NCI-H460 (cell line): ENCODE measurements at places on chromosomes 7 and 10.

DNA sequence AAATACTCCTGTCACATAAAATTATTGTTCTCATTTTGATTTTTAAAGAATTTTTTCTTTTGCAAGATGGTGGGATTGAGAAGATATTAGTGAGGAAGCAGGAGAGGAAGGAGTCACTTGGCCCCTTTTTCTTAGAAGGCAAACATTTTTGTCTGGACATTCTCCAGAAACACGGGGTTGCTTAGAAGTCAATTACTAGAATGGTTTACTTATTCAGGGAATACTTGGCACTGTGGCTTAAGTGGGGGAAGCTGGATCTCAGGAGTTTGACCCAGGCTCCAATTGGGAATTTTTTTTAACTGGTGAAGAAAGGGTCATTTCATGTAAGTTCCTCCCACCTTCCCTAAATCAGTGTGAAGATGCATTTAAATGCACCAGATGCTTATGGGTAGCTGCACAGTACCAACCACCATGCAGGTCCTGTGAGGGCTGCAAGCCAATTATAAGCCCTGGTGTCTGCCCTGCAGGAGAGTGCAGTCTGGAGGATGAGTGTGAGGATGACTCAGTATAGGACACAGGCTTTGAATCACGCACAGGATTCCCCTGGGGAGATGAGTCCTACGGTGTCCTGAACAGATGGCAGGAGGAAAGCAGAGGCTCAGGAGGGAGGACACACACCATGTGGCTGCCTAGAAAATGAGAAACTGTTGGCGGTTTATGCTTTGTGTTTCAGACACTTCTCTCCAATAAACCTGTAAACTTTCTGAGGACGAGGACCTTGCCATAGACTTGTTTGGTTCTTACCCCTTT is 299.1 kb downstream of the PLXNA4 start:
- DNase-seq = no peak

GRCh38 chr7:27966219-27966780 is 214.3 kb downstream of the JAZF1 start:
- no peak for DNase-seq

DNA sequence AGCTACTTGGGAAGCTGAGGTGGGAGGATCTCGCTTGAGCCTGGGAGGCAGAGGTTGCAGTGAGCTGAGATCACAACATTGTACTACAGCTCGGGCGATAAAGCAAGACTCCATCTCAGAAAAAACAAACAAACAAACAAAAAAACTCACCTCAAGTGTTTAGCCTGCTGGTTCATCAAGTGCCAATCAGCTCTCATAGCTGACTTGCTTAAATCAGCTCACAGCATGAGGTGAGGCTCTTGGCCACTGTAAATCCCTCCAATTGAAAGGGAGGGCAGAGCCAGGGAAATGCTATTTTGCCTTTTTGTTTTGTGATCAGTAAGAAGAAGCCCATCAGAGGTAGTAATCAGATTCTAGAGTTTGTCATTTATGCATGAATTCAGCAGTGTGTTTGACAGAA is 112.3 kb downstream of the RAB11FIP2 start:
- no peak for DNase-seq

- no peak for DNase-seq
Measured at GRCh38 chr7:14754631-14755030, 147.9 kb downstream of the DGKB start.

DNA sequence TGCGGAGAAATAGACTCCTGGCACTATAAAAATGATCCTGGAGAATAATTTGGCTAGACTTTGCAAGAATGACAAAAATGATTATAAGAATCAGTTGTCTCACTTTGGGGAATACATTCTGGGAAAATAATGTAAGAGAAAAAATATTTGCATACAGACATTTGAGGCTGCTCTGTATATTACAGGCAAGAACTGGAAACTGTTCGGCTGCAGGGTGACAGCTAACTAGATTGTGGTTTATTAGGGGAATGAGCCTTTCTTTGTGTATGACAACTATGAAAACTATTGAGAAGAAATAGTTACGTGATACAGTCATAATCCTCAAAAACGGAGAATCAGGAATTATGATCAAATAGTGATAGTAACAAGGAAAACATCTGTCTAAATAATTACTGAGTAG is 8.6 kb downstream of the TRIM56 start:
- DNase-seq = no peak

GRCh38 chr10:89978081-89978480 is 276.7 kb downstream of the KIF20B start:
- DNase-seq = no peak

DNA sequence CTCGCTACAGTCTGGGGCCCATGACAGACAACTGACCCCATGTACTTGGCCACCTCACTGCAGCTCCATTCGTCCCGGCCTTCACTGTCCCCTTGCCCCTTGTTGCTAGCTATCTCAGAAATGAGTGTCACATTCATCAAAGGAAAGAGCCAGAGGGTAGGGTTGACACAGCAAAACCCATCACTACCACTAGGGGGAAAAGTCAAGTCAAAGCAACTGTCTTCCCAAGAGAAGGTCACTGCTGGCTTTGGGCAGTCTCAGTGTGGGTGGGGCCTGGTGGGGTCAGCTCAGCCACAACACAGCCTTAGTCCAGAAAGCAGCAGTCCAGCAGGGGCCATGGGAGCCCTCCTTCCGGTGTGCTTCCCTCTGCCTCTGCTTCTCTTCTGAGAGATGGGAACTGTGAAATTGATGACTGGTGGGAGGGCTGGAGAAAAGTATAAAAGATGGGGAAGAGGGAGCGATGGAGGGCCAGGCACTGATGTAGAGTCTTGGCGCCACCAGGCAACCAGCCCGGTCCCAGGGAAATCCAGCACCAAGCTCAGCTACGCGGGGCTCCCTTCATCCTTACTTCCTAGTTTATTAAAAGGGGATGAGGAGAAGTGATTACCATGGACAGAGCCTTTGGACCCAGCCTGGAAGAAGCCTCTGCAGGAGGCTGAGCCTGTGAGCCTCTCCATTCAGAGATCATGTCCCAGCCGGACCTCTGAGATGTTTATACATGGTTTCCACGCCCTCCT is 58.0 kb downstream of the PLXNA4 start:
- peak; percentile 11 for DNase-seq

GRCh38 chr7:119281181-119281846 is 991.7 kb upstream of the KCND2 start:
- no peak for DNase-seq

DNA sequence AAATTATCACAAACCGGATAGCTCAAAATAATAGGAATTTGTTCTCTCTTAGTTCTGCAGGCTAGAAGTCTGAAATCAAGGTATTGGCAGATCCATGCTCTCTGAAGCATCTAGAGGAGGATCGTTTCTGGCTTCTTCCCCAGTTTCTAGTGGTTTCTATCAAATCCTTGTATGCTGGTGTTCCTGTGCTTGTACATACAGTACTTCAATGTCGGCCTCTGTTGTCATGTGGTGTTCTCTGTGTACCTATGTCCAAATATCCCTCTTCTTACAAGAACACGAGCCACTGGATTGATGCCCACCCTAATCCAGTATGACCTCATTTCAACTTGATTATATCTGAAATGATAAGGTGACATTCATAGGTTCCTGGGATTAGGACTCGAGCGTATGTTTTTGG is 9.8 kb upstream of the TAX1BP1 start:
- DNase-seq = no peak
